ENCODE measurements at places on chromosomes 12 and 14.

- no peak overlapping the region for H3K27ac ChIP-seq
- no peak overlapping the region for H3K4me3 ChIP-seq
- H3K36me3 ChIP-seq = no peaks in the 10 kb centered on the region
- no peak for DNase-seq
- H3K27me3 ChIP-seq = no peaks in the 10 kb centered on the region
Observed at GRCh38 chr12:122992386-122992785, 11.9 kb downstream of the ARL6IP4 start.

DNA sequence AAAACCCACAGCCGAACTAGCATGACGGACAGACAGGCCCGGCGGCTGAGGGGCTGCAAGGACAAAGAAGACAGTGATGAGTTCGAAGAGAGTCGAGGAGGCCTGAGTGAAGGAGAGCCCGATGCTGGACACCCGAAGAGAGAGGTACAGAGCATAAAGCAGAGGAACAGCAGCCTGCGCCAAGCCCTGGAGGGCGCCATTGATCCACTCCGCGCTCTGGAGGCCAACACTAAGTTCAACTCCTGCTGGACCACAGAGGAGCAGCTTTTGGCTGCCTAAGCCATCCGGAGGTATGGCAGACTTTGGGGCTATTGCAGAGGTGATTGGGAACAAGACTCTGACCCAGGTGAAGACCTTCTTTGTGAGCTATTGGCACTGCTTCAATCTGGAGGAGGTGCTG, 7.8 kb upstream of the PLXNC1 start:
- H3K36me3 ChIP-seq = no peaks in the 10 kb centered on the region
- H3K27me3 ChIP-seq = no peaks in the 10 kb centered on the region
- H3K27ac ChIP-seq = no peak overlapping the region
- DNase-seq = no peak
- no peak overlapping the region for H3K4me3 ChIP-seq
- no peaks in the 10 kb centered on the region for H3K4me1 ChIP-seq

DNA sequence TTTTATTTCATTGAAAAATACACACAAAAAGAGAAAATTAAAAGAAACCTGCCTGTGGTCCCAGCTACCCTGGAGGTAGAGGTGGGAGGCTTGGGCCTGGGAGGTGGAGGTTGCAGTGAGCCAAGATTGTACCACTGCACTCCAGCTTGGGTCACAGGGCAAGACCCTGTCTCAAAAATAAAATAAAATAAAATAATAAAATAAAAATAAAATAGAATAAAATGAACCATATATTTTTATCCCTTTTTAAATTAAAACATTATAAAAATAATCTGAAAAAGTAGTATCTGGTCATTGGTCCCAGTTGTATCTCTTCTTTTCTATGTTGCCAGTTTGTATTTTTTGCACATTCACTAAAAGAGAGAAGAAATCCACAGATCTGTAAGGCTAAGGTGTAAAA, 16.7 kb upstream of the FAM234B start:
- no peaks in the 10 kb centered on the region for H3K36me3 ChIP-seq
- H3K27me3 ChIP-seq = no peaks in the 10 kb centered on the region
- H3K4me1 ChIP-seq = no peaks in the 10 kb centered on the region
- no peak overlapping the region for H3K27ac ChIP-seq
- no peak for DNase-seq
- no peak overlapping the region for H3K4me3 ChIP-seq

- no peaks in the 10 kb centered on the region for H3K4me1 ChIP-seq
- H3K4me3 ChIP-seq = no peak overlapping the region
- peaks cover 7% of the 10 kb centered on the region for H3K27me3 ChIP-seq
- no peak overlapping the region for H3K27ac ChIP-seq
- no peaks in the 10 kb centered on the region for H3K36me3 ChIP-seq
Observed at GRCh38 chr14:100830681-100831080, 4.8 kb downstream of the MEG3 start.

- no peak overlapping the region for H3K27ac ChIP-seq
- DNase-seq = no peak
- no peaks in the 10 kb centered on the region for H3K36me3 ChIP-seq
- H3K27me3 ChIP-seq = no peaks in the 10 kb centered on the region
Observed at GRCh38 chr14:68655911-68656316, 137.0 kb downstream of the ZFP36L1 start.

GRCh38 chr14:92340071-92340470, 17.1 kb downstream of the SLC24A4 start:
- H3K4me3 ChIP-seq = no peak overlapping the region
- no peaks in the 10 kb centered on the region for H3K27me3 ChIP-seq
- no peak for DNase-seq

DNA sequence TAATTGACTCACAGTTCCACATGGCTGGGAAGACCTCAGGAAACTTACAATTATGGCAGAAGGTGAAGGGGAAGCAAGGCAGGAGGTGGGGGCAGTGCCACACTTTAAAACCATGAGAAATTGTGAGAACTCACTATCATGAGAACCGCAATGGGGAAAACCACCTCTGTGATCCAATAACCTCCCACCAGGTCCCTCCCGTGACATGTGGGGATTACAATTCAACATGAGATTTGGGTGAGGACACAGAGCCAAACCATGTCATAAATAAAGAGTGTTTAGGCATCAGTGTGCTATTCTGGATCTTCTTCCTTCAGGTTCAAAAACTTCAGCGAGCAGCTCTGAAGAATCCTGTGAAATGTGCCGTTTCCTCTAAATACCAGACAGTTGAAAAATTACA, 9.7 kb downstream of the DDX47 start:
- no peak overlapping the region for H3K4me3 ChIP-seq
- no peak overlapping the region for H3K27ac ChIP-seq
- peaks cover 5% of the 10 kb centered on the region for H3K36me3 ChIP-seq
- no peaks in the 10 kb centered on the region for H3K27me3 ChIP-seq

- H3K27me3 ChIP-seq = no peaks in the 10 kb centered on the region
- DNase-seq = no peak
- H3K4me1 ChIP-seq = peaks cover 56% of the 10 kb centered on the region
- no peaks in the 10 kb centered on the region for H3K36me3 ChIP-seq
- no peak overlapping the region for H3K4me3 ChIP-seq
- H3K27ac ChIP-seq = peak overlapping the region; percentile 87
Observed at GRCh38 chr12:52043386-52044212, 7.6 kb upstream of the NR4A1 start.

GRCh38 chr14:24183014-24183481, 5.6 kb downstream of the IPO4 start:
- H3K36me3 ChIP-seq = peaks cover 94% of the 10 kb centered on the region
- no peak for DNase-seq
- H3K27me3 ChIP-seq = no peaks in the 10 kb centered on the region
- peaks cover 12% of the 10 kb centered on the region for H3K4me1 ChIP-seq
- no peak overlapping the region for H3K27ac ChIP-seq
- H3K4me3 ChIP-seq = no peak overlapping the region

DNA sequence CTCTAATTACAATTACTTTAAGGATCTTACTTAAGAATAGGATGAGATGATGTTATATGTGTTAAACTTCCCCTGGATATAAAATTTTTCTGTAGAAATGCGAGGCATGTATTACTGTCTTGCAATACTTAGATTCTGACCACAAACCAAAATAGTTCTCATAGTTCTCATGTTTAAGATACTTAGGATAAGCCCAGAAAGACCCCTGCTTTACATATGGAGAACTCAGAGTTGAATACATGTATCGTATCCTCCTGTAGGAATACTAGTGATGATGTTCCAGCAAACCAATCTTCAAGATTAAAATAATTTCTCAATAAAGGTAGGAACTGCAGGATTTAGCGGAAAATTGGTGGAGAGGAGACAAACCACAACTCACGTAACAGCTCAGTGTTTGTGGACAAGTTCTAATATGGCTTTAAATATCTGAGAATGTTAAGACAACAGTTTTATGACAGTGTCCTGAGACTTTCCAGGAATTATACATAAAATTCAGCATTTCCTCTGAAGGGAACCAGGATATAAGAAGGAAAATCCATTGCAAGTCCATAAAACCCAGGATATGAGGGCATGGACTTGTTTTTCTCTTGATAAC, 114.7 kb upstream of the CRY1 start:
- DNase-seq = no peak
- no peak overlapping the region for H3K4me3 ChIP-seq
- no peaks in the 10 kb centered on the region for H3K27me3 ChIP-seq
- H3K36me3 ChIP-seq = no peaks in the 10 kb centered on the region
- no peaks in the 10 kb centered on the region for H3K4me1 ChIP-seq

DNA sequence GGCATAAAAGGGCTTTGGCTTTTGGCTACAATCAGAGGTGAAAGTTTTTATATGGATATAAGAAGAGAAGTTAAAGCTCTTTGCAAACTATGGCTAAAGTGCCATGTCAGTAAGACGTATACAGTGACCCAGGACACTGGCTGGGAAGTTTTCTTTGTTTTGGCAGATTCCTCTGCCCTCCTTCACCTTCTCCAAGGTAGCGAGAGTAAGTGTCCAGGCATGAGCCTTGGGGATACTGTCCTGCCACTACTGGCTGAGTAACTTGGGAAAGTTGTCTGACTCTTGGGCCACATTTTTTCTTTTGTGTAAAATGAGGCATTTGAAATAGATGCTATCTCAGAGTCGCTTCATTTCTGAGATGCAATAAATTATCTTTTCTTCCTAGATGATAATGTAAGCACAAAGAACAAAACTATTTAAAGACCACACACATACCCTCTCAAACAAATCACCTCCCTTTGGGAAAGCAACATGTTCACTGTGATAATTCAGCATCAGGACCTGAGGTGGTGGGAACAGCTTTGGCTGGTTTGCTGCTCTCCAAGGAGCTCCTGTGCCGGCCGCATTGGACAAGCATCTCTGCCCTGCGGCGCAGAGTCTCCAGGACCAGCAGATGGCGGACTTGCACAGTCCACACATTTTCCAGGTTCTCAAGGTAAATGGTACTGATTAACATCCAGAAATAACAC, 106.3 kb downstream of the PTCSC3 start:
- peak; percentile 82 for DNase-seq
- H3K27me3 ChIP-seq = no peaks in the 10 kb centered on the region
- H3K4me1 ChIP-seq = no peaks in the 10 kb centered on the region
- H3K27ac ChIP-seq = no peak overlapping the region
- no peaks in the 10 kb centered on the region for H3K36me3 ChIP-seq

DNA sequence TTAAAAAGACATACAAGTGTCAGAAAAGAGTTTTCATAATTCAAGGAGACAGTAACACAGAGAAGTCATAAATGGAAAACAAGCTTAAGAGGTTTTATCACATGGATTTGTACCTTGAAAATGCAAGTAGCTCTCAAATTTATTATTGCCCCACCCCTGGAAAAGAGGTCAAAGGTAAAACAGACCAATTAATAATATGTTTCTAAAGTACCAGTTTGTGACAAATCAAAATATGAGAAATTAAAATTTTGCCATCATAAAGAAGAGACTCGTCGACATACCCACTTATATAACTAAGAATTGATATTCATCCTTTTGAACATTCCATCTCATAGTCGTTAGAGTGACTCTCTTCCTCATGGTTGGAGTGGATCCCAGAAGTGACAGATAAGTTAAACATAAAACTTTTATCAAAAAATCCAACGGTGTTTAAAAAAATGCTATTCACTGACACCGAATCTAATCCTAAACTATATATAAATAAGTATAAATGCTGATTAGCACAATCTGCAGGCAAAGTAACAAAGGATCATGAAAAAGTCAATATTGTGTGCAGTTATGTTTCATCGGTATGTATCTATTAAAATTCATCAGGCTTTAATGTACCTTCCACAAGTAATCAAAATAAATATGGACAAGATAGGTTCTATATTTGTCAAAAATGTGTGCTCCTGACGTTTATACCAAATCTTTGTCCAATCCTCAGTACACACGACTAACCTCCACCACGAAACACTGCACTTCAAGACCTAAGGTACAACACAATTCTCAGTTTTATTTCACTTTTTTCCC, 2.3 kb downstream of the CORO1C start:
- DNase-seq = no peak
- no peaks in the 10 kb centered on the region for H3K36me3 ChIP-seq
- H3K27me3 ChIP-seq = no peaks in the 10 kb centered on the region
- H3K27ac ChIP-seq = peak overlapping the region; percentile 93
- H3K4me1 ChIP-seq = peaks cover 26% of the 10 kb centered on the region

- H3K4me3 ChIP-seq = no peak overlapping the region
- H3K4me1 ChIP-seq = no peaks in the 10 kb centered on the region
- no peak for DNase-seq
- H3K36me3 ChIP-seq = no peaks in the 10 kb centered on the region
Observed at GRCh38 chr12:70982991-70983390, 62.5 kb upstream of the PTPRR start.

DNA sequence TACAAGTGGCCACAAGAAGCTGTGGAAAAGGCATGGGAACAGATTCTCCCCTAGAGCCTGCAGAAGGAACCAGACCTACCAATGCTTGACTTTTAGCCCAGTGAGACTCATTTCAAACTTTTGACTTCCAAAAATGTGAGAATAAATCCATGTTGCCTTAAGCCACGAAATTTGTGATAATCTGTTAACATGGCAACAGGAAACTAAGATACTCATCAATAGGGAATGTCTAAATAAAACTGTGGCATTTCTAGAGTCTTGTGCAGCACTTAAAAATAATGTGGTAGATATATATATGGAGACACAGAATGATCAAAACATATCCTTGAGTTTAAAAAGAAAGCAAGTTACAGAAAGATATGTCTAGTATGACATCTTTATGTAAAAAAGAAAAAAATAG, 12.0 kb downstream of the HECTD4 start:
- no peak overlapping the region for H3K27ac ChIP-seq
- H3K4me1 ChIP-seq = no peaks in the 10 kb centered on the region
- H3K36me3 ChIP-seq = no peaks in the 10 kb centered on the region
- DNase-seq = no peak
- H3K27me3 ChIP-seq = no peaks in the 10 kb centered on the region
- H3K4me3 ChIP-seq = no peak overlapping the region

- H3K4me3 ChIP-seq = no peak overlapping the region
- DNase-seq = no peak
- H3K27ac ChIP-seq = no peak overlapping the region
- H3K4me1 ChIP-seq = no peaks in the 10 kb centered on the region
- no peaks in the 10 kb centered on the region for H3K27me3 ChIP-seq
- H3K36me3 ChIP-seq = no peaks in the 10 kb centered on the region
Observed at GRCh38 chr12:24596768-24597388, 352.0 kb downstream of the BCAT1 start.

DNA sequence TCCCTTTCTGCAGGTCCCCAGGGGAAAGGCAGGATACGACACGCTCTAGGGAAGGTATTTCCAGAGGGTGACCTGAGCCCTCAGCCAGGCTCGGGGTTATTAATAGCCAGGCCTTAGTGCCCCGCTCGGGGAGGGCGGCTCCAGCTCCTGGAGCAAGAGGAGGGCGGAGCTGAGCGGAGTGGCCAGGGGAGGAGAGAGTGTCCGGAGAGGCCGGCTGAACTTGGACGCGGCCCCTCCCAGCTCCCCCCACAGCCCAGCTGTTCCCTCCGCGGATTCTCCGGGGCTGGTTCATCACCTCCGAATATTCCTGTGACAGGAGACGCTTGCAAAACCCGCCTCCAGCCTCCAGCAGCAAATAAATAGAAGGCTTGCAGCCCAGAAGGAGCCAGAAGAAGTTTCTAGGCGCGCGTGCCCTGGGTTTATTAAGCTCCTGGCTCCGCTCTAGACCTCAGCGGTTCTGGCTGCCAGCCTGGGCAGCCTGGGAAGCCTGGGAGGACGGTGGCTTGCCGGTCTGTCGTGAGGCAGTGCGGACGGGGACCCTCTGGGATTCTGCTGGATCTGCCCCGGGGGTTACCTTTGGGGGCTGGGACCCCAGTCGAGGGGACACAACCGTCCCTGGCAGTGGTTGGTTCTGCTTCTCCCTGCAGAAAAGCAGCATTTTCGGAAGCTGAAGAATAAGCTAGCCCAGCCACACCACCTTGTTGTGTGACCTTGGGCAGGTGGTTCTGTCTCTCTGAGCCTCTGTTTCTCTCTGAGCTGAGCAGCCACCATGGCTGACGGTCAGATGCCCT, at the start of gene HSPB8:
HSPB8 (plus strand) TSS at position 388 of the 791 bp plus-strand sequence; CDS start at position 770, 382 bp downstream.
- peak within 1 kb of the TSS; percentile 87 for H3K27ac ChIP-seq
- peak within 1 kb of the TSS; percentile 67 for H3K4me3 ChIP-seq
- H3K4me1 ChIP-seq = peaks cover 5% of the 10 kb centered on the region
- DNase-seq = peak; percentile 92
